ENCODE measurements at places on chromosomes 7 and 10. TPM values are rescaled to one million over a fixed set of nuclear protein-coding genes. Genes with fewer than 3 reads are reported as not detected.

- H3K27ac ChIP-seq, result no peak overlapping the region
- H3K36me3 ChIP-seq, result no peaks in the 10 kb centered on the region
- no peak for DNase-seq
- no peaks in the 10 kb centered on the region for H3K27me3 ChIP-seq
These were observed 324.1 kb downstream of the C7orf25 start for GRCh38 chr7:42587806-42588205.

Gene MRPS33
- total RNA-seq, result 27.4 TPM

DNA sequence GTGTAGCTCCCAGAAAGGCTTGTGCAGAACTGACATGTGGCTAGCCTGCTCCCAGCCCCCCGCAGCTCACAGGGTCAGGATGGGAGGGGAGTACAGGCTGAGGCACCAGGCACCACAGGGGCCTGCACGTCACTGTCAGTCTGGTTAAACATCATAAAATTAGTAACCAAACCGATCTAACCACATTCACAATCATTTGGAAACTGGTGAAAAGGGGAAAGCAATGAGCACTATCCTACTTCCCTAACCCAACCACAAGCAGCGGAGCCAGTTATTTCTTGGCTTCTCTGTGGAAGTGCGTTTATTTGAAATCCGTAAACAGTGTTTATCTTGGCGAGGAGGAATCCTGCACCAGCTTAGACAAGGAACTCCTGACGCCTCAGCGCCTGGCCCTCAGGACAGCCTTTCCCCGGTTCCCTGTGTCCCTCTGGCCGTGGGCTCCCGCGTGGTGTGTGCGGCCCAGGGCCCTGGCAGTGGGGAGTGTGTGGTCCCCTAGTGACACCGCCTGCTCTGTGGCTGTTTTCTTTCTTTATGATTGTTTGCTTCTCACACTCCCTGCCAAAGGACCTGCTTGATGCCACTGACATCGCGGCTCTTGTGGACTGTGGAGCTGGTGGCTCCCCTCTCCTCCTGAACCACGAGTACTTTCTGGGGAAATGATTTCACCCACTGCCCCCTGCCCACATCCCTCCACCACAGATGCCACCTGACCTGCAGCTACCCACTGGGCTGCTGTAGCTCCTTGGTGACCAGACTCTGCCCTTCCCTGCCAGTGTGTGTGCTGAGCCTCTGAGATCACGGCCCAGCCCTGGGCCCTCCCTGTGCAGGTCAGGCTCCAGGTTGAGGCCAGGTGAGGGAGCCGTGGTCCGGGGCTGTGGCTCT, 38.0 kb downstream of the INPP5A start:
- no peak overlapping the region for H3K4me3 ChIP-seq
- no peaks in the 10 kb centered on the region for H3K27me3 ChIP-seq
- H3K27ac ChIP-seq, result peak overlapping the region; percentile 58
- peaks cover 46% of the 10 kb centered on the region for H3K4me1 ChIP-seq
- H3K36me3 ChIP-seq, result no peaks in the 10 kb centered on the region

DNA sequence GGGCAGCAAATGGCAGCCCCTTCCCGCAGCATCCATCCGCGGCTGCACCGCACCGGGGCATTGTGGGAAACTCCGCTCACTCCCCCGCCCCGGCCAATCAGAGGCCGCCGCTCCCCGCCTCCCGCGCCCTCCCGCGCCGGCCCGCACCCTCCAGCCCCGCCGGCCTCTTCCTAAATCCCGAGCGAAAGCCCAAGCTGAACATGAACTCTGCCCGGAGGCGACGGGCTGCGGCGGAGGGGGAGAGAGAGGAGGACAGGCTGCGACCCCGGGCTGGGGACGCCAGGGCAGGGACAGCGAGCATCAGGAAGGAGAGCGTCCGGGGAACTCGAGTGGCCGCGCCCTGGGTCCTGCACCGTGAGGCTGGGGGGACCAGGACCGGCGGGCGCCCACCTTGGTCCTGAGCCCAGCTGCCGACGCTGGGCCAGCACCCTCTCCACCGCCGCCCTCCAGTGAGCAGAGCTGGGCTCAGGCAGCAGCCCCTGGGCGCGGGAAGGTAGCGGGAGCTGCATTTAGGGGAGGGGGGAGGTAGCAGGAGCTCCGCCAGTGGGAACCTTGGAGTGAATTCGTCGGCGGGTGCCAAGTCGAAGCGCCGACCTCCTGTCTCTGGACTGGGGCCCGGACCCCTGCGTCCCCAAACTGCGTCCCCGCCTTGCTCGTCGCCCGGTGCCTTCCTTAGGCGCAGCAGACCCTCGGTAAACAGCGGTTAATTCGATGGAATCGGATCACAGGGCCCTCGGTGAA, at the start of gene DGKI:
TSS of gene DGKI (minus strand) at position 148 of the 741 bp plus-strand sequence.
- DNase-seq, result no peak
- peak within 1 kb of the TSS; percentile 9 for H3K4me3 ChIP-seq
- H3K27ac ChIP-seq, result no peak within 1 kb of the TSS
- H3K27me3 ChIP-seq, result no peaks in the 10 kb centered on the region

Gene KCP
- 0.23 TPM for total RNA-seq

DNA sequence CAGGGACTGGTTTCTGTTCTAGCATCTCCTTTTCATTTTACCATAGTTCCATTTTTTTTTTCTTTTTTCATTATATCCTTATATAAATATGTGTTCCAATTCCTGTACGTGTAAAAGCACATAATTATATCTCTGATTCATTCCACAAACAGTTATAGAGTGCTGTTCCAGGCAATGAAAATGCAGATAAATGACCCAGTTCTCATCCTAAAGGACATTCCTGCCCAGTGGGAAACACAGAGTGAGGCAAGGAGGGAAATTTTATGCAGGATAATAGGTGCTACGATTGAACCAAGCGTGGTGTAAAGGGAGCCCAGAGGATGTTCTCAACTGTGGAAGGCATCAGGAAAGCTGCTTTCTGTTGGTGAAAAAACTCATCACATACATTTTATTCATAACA, 408.1 kb downstream of the GATA3 start:
- DNase-seq, result no peak
- no peaks in the 10 kb centered on the region for H3K36me3 ChIP-seq
- H3K4me3 ChIP-seq, result no peak overlapping the region
- no peaks in the 10 kb centered on the region for H3K27me3 ChIP-seq
- H3K4me1 ChIP-seq, result no peaks in the 10 kb centered on the region

DNA sequence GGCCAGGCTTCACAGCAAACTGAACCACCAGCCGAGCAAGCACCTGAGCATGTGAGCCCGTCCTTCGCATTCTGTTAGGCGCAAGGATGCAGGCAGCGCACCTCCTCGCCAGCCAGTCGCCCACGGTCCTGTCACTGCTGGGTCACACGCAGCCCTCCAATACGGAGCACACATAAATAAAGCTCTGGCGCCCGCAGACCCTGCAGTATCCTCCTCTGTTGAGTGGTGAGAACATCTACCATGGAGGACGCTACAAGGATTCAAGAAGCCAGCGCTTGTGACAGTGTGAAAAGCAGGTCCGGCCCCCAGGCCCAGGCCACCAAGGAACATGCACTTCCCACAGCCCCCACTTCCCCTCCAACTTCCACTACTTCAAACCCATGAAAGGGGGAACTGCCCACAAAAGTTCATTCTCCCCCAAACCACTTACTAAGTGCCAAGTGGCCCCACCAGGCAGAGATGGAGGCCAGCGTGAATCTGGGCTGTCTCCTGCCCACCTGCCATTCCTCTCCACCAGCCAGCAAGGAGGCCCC, 34.8 kb downstream of the VOPP1 start:
- no peak for DNase-seq
- no peak overlapping the region for H3K27ac ChIP-seq
- H3K4me1 ChIP-seq, result no peaks in the 10 kb centered on the region
- H3K36me3 ChIP-seq, result no peaks in the 10 kb centered on the region

DNA sequence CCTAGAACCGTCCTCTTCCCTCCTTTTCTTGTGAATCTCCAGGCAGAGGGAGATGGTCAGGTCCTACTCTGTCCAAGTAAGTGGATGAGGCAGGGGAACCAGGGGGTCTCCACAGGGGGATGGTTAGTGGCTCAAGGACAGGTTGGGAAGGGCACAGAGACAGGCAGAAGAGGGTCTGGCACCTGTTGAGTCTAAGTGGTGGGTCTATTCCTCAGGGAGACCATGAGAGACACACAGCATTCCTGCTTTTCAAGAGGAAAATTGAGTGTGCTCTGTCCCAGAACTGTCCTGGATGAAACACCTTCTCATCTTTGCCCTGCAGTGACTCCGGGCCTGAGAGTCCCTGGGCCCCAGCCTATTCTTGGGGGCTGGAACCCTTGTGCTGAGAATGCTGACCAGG, 184.8 kb upstream of the GALNT17 start:
- H3K4me3 ChIP-seq, result no peak overlapping the region
- no peaks in the 10 kb centered on the region for H3K36me3 ChIP-seq
- no peak overlapping the region for H3K27ac ChIP-seq
- H3K4me1 ChIP-seq, result no peaks in the 10 kb centered on the region
- H3K27me3 ChIP-seq, result no peaks in the 10 kb centered on the region

Gene MORN4
- 4.4 TPM for total RNA-seq

Gene DNAJC1
- total RNA-seq, result 23.2 TPM

Gene NEUROD6
- total RNA-seq, result not detected

DNA sequence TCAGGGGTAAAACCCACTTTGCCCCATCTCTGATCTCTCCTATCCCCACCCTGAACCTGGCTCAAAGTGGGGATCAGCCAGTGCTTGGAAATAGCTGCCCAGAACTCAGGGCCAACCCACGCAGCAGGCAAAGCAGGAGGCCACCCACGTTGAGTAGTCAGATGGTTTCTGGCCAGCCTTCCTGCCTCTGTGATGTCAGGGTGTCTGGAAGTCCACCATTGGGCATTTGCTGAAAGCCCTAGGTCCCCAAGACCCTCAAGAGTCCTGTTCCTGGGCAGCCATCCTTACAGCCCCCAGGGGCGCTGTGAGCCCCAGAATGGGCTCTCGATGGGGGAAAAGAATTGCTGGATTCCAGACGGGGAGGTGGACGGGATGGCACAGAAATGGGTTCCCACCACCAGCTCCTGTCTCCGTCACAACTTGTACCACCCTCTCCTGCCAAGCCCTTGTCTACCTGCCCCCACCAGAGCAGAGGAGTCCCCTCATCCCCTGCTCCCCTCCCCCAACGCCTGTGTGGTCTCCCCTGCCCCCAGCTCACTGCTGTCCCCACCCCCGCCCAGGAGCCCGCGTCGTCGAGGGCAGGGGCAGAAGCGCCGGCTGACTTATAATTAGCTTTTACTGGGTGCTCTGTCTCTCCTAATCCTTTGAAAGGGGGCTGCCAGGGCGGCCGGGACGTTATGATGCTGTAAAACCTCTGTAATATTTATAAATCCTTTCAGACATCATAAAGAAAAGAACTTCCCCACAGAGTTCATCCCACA, 3.9 kb downstream of the MYL10 start:
- no peaks in the 10 kb centered on the region for H3K4me1 ChIP-seq
- H3K4me3 ChIP-seq, result no peak overlapping the region
- DNase-seq, result no peak
- no peak overlapping the region for H3K27ac ChIP-seq
- H3K36me3 ChIP-seq, result no peaks in the 10 kb centered on the region

GRCh38 chr7:1948887-1949680, 279.0 kb downstream of the ELFN1 start:
- H3K27me3 ChIP-seq, result no peaks in the 10 kb centered on the region
- H3K4me3 ChIP-seq, result no peak overlapping the region
- H3K4me1 ChIP-seq, result no peaks in the 10 kb centered on the region
- H3K36me3 ChIP-seq, result no peaks in the 10 kb centered on the region

Gene AKR1C3
- 16.1 TPM for total RNA-seq

DNA sequence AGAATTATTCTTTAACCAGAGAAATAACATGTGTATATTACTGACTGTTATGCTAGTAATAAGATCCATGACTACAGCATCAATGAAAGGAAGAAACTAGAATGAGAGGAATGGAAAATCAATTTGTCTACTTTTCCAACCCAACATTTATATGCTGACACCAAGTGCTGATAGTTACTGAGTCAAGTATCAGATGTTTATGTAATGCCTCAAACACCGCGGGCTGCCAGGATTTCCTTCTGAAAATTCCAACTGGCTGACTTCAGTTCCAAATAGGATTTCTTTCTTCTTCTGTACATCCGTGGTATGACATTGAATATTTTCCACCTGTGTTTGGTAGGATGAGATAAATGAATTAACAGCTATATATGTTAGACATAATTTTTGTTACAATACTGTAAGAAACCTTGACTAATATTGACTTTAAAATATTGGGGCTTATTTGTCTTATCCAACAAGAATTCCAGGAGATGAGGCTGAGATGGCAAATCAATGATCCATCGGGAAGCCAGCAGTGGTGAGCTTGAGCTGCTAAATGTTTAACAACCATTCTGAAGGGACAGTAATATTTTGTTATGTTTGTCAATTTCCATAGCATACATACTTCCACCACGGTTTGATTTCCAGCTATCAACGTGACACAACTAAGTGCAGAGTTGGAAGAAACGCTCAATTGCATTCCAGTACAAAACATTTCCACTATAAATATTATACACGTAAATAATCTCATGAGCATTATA, 435.2 kb upstream of the AUTS2 start:
- no peaks in the 10 kb centered on the region for H3K36me3 ChIP-seq
- H3K27ac ChIP-seq, result no peak overlapping the region
- no peaks in the 10 kb centered on the region for H3K27me3 ChIP-seq
- DNase-seq, result no peak
